ENCODE measurements at places on chromosomes 3 and 15. TPM values are rescaled to one million over a fixed set of nuclear protein-coding genes. Genes with fewer than 3 reads are reported as not detected.

DNA sequence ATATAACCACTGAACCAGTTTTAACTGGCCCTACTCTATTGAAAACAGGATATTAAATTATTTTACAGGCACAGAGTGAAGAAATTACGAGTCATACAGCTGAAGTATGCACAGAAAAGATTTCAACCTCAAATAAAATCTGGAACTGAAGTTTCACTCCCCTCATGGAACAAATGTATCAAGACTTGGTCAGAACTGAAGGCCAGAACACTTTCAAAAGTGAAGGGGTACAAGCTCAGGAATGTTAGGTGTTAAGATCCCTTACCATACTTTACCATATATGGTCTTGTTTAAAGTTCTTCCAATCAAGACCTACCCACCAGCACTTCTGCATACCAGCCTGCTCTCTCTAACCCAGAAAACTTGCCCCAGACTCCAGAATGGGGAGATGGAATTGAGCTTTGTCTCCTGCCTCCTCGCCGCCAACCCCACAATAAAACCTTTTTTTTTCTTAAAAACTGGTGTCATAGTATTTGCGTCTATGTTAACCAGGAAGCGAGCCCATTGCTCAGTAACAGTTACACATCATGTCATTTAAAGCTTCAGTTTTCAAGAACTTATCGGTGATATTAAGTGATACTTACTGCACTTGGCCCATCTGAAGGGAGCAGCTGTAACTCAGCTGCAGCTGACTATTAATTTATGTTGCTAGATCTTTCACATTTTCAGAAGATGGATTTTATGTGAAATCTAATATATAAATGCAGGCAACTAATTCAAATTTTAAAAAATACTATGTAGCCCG is 59.9 kb downstream of the OXSM start:
- DNase-seq = no peak

- no peak for DNase-seq
Measured at GRCh38 chr3:181076558-181076957, 87.0 kb upstream of the DNAJC19 start.

The CACNA1D gene
- total RNA-seq = 2.4 TPM

The CCR9 gene
- total RNA-seq = not detected

The NR2E3 gene
- not detected for total RNA-seq

DNA sequence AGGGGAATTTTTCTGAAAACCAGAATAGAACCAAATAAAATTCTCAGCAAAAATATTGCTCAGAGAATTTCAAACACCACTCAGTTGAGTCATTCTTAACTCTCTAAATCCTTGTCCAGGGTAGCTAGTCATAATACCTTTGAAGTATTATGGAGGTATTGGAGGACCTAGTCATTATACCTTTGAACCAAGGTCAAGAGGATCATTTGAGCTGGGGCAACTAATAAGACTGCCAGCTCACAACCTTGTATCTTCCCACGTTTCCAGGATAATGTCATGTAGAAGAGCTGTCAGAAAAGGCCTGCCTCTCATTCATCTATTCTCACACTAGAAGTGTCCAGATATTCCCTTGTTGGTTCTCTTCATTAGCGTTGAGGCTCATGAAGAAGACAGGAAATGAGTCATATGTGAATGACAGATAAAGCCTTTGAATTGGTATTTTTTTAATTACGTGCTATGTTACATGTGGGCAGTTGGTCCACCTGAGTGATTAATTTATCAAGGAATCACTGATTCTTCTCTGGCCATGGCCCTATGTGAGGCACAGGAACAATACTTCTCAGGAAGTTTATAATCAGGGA is 48.3 kb downstream of the TOPAZ1 start:
- no peak for DNase-seq

The PKM gene
- total RNA-seq = 881 TPM

The MUC13 gene
- not detected for total RNA-seq

The DZIP1L gene
- 5.5 TPM for total RNA-seq

DNA sequence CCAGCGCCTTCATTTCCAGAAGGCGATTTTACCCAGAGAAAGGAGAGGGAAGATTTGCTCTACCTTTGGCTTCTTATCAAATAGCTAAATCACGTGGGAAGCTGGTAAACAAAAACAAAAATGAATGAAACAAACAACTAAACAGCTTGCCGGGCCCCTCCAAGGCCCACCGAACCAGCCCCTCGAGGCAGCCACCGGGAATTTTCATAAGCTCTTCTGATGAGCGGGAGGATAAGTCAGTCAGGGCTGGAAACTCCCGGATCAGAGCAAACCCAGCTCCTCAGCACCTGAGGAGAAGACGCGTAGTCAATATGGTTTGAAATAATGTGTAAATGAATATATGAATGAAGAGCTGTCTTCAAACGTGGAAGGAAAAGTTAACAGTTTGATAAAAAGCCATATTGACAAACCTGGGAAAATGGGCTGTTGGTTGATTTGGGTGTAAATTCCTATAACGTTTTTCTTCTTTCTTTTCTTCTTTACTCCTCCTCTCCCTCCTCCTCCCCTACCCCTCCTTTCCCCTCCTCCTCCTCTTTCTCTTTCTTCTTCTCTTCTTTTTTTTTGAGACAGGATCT is 10.7 kb downstream of the RPLP1 start:
- DNase-seq = no peak

DNA sequence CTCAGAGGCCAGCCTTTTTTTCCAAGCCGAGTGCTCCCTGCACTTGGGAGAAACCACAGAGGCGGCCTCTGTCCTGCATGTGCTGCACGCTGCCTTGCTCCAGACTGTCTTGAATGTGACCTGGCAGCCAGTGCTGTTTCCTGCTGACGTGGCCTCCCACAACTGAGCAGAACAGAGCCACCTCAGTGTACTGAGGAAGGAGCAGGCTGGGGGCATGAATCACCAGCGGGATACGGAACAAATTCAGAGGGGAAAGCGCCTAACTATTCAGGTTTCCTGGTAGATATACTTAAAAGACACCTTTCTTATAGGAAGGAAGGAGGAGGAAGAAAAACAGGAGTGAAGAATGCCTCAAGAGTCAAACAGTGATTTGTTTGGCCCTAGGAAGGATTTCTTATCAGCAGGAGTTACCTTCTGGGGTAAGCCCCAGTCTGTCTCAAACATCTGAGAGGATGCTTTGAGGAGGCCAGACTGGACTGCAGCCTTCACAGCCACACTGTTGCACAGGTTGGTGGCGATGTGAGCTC is 114.0 kb downstream of the FNDC3B start:
- DNase-seq = peak; percentile 93
